ENCODE measurements at places on chromosomes 7 and 10.
A peak's percentile ranks its signal among the peaks of the same experiment; 100 is the strongest.

GRCh38 chr7:46880508-46881196 is 701.3 kb downstream of the TNS3 start:
- DNase-seq, result no peak

DNA sequence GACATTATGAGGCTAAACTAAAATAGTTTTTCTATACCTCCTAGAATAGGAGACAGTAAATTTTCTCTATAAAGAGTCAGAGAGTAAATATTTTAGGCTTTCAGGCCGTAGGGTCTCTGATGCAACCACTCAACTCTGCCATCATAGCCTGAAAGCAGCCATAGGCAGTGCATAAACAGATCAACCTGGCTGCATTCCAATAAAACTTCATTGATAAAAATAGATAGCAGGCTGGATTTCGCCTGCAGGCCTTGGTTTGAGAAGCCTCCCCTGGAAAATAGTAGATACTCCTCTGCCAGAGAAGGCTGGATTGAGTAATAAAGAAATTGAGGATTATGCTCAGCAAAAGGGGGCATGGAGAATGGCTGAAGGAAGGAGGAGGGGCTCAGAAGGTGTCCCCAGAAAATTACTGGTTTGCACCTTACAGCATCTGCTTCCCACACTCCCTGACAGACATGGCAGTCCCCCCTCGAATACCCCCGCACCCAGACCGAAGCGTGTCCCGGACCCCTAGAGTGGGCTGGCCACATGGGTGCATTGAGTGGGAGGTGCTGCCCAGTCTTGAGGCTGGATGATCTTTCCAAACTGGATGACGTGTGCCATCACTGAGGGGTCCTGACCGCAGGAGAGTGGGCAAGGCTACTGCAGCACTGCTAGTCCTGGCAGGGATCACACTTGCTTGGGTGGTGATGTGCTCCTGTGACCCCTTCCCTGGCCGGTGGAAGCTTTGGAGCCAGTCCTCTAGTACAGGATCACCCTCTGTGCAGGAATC is 126.6 kb downstream of the PTPN20 start:
- DNase-seq, result no peak

- DNase-seq, result no peak
Observed at GRCh38 chr7:115600207-115600606, 430.4 kb downstream of the TFEC start.

DNA sequence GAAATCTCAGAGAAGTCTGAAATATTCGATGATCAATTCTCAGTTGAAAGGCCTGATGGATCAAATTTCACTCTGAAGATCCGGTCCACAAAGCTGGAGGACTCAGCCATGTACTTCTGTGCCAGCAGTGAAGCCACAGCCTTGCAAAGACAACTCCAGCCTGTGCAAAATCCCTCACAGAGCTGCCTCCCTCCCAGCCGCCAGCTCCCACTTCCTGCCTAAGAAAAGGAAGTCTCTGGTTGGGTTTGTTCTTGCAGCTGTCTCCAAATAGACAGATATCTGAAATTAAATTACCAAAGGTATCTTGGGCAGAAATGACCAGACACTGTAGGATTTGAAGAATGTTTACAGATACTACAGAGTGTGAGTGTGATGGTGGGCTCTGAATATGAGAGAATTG is 43.4 kb upstream of the PRSS58 start:
- no peak for DNase-seq

- no peak for DNase-seq
Observed at GRCh38 chr10:115831016-115831415, 442.0 kb downstream of the GFRA1 start.

GRCh38 chr7:150955519-150956394 is 22.4 kb downstream of the KCNH2 start:
- DNase-seq, result no peak

- DNase-seq, result no peak
Observed at GRCh38 chr7:147071536-147071935, 954.9 kb downstream of the CNTNAP2 start.

GRCh38 chr7:123537026-123537642 is 2.7 kb upstream of the IQUB start:
- DNase-seq, result peak; percentile 42

DNA sequence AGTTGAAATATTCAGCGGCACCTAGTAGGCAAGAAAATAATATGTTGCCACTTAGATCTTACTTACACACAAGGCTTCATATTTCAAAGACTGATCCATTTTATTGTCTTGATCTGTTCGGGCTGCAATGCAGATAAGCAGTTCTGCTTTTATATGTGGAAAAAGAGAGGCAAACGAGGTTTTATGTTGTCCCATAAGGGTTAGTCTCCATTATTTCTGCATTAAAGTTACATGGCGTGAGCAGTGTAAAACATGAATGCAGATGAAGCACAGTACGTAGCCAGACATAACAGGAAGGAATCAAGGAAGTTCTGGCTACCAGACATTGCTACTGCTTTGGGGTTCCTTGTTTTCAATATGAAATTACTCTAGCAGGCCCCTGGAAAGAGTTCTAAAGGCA is 224.8 kb downstream of the BBS9 start:
- no peak for DNase-seq

DNA sequence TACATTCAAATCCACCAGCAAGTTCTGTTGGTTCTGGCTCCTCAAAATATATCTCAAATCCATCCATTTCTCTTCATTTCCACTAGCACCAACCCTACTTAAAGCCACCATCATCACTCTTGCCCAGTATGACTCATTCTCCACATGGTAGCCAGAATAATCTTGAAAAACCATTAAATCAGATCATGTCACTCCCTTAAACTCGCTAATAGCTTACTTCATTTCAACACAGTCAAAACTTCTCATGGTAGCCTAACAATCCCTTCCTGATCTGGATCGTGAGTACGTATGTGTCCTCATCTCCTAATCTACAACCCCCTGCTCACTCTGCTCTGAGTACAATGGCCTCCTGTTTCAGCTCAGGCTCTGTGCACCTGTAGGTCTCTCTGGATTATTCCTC is 8.7 kb downstream of the EPC1 start:
- no peak for DNase-seq

- no peak for DNase-seq
Observed at GRCh38 chr7:100865372-100865911, 1.7 kb upstream of the TRIP6 start.

- DNase-seq, result no peak
Observed at GRCh38 chr10:19874791-19875190, 58.6 kb downstream of the PLXDC2 start.

- no peak for DNase-seq
Observed at GRCh38 chr7:911791-912480, 35.6 kb downstream of the GET4 start.

DNA sequence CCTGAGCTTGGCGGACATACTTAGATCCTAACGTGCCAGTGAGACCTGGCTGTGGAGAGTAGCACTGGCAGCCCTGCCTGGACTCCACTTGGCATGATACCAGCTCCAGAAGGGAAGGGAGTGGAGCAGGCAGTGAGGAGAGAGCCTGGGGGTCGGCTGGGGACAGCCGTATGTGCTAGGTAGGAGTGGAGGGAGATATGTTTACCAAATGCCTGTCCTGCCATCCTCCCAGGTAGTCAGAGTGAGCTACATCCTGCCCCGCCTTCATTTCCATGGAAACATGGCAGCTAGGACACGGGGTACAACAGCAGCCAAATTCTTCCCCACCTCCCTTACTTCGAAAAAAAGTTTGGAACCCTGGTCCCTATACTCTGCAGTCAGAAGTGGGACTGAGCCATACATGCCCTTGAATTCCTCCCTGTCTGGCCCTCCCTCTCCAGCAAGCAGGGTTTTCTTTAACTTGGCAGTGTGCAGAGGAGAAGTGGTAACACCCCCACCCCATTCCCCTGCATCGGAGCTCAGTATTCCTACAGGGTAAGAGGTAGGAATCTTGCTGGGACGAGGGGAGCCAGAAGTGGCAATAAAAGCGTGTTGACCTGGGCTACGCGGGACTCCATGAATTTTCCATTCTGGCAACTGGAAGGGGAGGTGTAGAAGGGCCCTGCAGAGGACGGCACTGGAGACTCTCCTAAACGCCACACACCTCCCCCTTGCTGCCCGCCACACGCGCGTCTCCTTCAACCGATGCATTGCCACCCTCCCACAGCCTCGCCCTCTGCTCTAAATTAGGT is 20.0 kb upstream of the SMO start:
- no peak for DNase-seq

DNA sequence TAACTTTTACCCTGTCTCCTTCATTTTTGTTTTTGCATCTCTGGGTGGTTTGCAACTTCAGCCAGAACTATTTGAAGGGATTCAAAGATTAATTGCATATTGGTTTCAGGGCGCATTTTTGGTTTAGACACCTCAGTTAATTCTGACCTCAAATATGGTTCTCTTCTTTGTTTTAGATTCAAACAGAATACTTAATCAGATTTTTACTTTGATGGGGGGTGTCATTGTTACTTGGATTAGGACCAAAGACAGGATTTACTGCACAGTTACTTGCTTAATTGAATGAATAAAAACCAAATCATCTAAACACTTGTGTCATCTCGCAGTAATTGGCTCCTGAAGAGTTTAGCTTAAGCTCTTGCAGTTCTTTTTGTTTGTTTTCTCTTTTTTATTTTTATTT is 100.9 kb downstream of the PHTF2 start:
- DNase-seq, result no peak

DNA sequence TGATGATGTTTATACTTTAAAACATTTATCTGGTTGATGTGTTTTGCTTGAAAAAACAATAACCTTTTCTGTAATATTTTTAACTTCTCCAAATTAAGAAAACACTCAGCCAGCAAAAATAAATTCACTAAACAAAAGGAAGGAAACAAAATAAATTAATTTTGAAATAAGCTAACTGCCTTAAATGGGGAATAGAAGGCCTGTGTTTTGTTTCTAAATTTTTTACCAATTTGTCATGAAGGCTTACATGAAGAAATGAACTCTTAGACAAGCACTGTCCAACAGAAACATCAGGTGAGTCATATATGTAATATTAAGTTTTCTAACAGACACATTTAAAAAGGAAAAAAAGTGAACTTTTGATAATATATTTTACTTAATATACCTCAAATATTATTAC is 68.5 kb downstream of the LRRN3 start:
- no peak for DNase-seq

DNA sequence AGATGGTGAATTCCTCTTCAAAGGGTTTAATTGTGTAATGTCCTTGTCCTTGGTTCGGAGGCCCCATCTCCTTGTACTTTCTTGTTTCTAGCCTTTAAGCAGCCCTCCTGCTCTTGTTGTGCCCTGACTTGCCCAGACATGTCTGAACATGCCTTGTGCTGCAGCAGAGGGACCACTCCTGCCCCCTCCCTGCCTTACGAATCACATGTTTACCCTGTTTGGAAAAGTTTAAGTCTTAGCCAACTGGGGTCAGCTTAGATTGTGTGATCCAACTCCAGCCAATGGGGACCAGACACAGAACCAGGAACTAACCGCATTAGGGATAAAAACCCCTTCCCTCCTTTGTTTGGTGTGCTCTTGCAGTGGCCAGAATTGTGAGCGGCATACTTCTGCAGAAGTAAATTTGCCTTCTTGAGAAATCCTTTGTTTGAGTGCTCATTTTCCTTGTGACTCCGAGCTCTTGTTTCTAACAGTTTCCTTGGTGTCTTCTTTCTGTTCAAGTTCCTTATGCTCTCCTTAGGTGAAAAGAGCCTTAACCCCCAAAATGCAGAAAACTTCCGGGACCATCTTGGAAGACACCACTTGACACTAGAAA is 29.4 kb downstream of the CLRN3 start:
- DNase-seq, result no peak
